ENCODE measurements at places on chromosomes 6 and 20. TPM values are rescaled to one million over a fixed set of nuclear protein-coding genes. Genes with fewer than 3 reads are reported as not detected.

- DNase-seq: no peak
Observed at GRCh38 chr6:119713903-119714302, 364.3 kb upstream of the MAN1A1 start.

DNA sequence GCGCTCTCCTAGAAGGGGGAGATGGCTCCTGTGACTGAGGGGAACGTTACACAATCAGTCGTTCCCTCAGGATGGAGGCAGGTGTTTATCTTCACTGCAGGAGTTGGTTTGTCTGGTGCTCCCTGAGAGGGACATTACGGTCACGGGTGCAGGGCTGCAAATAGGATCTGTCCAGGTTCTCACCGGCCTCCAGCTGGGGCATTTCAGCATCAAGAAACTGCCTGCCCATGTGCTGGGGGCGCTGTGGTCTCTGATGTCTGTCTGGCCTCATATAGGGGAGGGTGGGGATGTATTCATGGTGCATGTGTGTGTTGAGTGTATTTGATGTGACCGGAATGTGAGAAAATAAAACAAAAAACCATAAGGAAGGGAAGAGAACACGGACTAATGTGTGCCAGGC is 77.1 kb downstream of the TBC1D7 start:
- DNase-seq: no peak

The SLC22A2 gene
- 0.88 TPM for total RNA-seq

The CALHM4 gene
- 0.50 TPM for total RNA-seq

DNA sequence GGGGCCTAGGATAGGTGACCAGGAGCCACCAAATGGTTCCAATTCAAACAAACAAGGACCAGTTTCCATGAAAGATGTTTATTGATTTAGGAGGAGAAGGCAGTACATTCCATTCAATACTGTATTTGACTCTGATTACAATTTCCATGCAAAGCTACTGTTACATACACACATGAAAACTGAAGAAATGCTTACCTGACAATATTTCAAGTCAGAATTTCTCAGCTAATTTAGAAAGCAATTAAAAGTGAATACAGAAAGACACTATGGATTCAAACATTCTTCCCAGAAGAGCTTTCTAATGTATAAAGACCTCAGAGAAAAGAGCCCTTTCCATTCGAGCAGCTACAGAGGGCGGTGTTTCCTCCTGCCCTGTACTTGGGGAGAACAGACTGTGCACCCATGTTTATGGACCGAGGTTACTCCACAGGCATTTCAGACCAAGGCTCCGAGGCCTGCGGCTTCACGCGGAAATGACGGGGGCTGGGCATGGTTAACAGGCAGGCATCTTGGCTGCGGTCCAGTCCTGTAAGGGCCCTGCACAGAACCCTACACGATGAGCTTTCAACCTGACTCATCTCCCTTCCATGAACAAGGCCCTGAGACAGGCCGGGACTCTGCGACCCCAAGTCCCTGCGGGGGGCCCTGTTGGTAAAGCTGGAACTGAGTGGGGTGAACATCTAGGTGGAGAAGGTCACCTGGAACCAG is 25.7 kb upstream of the TCFL5 start:
- no peak for DNase-seq

The CRISP3 gene
- total RNA-seq: not detected

DNA sequence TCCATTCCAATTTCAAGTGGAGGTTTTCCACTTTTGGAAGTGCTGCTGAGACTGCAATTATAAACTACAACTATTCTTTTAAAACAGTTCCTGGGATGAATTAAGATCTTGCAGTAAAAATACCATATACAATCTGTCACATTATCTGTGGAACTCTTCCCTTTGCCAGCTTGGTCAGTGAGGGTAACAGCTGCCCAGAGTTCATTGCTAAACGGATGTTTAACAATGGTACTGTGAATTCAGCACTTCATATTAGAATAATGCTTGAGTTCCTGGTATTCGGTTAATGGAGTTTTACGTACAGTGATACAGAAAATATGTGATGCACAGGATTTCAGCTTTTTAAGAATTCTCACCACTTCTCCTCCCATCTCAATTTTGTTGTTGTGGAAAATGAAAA is 51.5 kb downstream of the KCNS1 start:
- no peak for DNase-seq

GRCh38 chr6:114051031-114051430 is 80.1 kb upstream of the HDAC2 start:
- no peak for DNase-seq

GRCh38 chr6:121993362-121993761 is 406.1 kb upstream of the HSF2 start:
- no peak for DNase-seq

DNA sequence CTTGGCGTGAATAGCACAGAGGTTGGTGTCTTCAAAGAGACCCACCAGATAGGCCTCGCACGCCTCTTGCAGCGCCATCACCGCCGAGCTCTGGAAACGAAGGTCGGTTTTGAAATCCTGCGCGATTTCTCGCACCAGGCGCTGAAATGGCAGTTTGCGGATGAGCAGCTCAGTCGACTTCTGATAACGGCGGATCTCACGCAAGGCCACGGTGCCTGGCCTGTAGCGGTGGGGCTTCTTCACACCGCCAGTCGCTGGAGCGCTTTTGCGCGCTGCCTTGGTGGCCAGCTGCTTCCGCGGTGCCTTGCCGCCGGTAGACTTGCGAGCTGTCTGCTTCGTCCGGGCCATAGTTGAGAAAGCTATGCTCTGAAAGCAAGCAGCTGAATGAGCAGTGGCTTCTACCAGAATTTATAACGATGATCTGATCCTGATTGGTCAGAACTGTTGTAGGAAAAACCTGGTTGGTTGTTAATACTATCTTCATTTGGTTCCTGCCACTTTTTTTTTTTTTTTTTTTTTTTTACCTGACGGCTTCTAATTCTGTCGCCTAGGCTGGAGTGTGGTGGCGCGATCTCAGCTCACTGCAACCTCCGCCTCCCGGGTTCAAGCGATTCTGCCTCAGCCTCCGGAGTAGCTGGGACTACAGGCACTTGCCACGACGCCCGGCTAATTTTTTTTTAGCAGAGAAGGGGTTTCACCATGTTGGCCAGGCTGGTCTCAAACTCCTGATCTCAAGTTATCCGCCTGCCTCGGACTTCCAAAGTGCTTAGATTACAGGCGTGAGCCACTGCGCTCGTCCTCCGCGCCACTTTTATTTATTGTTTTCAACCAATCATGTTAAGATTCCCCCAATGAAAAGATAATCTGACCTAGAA is 21.5 kb downstream of the OR2B2 start:
- DNase-seq: no peak

DNA sequence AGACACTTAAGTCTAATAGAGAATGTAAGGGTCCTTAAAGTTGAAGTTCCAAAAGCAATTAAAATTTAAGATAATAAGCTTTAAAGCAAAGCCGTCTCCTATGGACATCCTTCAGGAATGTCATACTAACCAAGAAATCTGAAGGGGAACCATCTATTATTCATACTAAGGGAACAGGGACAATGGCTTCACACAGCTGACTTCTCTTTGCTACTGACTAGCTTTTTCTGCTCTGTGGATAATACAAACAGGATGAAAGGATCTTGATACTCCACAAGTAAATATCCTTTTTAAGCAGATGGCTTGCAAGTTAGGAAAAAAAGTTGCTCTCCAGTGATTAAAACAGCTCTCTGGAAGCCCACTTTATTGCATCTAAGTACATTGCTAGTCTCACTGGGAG is 178.6 kb downstream of the BACH2 start:
- DNase-seq: no peak

DNA sequence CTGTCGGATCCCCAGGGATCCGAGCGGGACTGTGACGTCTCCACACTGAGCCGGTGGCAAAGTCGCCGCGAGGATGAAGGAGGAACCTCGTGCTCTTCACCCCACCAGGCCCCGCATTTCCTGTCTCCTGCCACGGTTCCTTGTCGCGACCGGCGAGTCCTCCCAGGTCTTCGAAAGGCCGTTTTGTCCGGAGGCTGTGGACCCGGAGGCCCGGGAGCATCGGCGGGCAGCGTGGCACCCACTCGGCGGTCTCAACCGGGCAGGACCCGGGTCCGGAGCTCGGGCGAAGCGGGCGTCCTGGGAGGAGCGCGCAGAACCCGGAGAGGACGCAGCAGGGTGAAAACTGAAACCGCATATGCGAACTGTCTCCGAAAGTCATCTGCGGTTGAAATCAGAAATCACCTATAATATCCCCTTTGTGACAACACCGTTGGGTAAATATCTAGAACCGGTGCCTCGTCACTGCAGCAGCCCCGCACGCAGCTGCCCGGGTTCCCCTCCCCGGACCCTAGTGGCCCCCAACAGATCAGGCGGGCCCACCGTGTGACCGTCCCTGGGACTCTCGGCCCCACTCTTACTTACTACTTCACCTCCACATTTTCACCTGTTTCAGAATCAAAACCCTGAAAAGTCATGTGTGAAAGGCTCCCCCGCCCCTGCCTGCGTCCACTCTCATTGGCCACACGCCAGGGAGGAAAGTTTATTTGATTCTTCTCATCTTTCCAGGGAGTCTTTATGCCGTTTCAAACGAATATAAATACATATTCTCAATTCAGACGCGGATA is 3.1 kb upstream of the ULBP2 start:
- DNase-seq: no peak

The THBS2 gene
- total RNA-seq: 19.5 TPM

GRCh38 chr20:49319208-49319809 is 41.5 kb upstream of the ZNFX1 start:
- no peak for DNase-seq

The KCNK5 gene
- total RNA-seq: not detected

- DNase-seq: no peak
Observed at GRCh38 chr20:39042279-39043150, 80.4 kb downstream of the DHX35 start.

GRCh38 chr20:24589815-24590177 is 120.4 kb downstream of the SYNDIG1 start:
- no peak for DNase-seq

DNA sequence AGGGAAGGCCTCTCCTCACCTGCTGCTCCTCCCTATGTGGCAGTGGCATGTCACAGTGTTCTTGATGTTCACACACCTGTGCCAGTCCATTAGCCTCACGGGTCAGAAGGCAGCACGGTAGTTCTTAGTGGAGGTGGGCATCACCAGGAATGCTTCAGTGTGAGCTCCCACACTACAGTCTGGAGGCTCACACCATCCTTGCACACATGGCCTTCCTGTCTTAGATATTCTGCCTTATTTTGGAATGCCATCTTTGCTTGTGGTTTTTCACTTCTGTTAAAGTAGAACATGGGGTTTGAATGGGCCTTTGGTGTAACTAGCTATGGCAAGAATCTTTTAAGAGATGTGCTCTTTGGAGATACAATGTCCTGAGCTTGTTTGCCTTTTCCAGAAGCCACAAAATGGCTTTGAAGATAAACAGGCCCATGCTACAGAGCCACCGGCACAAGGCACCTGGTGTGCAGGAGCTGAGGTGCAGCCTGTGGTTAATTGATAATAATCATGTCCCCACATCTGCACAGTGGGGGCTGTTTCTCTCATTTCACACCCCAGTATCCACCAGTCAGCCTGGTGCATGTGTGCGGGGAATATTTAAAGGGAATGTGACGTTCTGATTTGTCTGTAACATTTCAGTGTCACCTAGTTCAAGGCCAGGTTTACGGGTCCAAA is 3.2 kb upstream of the SLC17A9 start:
- DNase-seq: no peak

The GOPC gene
- total RNA-seq: 30.0 TPM

The GTSF1L gene
- not detected for total RNA-seq

GRCh38 chr20:22576273-22576672 is 8.1 kb downstream of the FOXA2 start:
- no peak for DNase-seq

- DNase-seq: no peak
Observed at GRCh38 chr6:51459958-51460357, 627.5 kb downstream of the PKHD1 start.

DNA sequence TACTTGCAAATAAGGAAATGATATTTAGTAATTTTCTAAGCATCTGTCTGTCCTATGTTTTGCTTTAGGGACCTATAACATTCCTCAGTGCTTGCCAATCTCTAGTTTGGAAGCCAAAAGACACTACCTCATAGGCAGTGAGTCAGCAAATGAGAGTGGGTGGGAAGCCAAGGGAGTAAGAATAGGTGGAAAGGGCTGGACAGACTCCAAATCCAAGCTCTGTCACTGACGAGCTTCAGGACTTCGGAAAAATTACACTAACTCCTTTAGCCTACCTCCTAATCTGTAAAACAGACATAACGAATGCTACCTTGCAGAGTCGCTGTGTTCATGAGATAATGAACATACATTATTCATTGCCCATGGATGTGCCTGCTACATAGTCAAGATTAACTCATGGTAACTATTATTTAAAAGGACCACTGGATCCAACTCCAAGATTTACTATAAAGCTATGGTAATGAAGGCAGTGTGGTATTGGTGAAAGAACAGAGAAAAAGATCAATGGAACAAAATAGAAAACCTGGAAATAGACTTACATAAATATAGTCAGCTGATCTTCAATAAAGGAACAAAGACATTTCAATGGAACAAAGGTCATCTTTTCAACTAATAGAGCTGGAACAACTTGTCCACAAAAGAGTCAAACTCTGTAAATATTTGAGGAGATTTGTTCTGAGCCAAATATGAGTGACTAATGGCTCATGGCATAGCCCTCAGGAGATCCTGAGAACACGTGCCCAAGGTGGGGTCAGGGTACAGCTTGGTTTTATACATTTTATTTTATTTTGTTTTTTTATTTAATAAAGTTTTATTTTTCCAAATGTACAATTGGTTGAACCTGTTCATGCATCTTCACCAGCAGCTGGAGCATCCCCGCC is 64.1 kb downstream of the FAM50B start:
- no peak for DNase-seq

DNA sequence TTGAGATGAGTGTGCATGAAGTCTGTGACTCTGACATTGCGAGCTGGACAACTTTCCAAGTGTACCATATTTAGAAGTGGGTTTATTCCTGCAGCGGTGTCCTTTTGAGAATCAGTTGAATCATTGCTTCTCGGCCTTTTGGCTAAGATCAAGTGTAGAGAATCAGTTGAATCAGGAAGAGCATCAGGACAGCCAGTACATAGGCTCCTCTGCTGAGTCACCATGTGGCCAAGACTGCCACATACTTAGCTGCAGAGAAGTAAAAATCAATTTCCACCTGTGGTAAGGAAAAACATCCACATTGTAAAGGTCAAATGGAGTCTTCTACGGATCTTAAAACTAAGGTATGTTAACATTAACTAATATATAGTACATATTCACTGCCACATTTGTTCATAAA is 428.4 kb upstream of the MARCKS start:
- no peak for DNase-seq
